ENCODE measurements at places on chromosomes 6 and 20. TPM values are rescaled to one million over a fixed set of nuclear protein-coding genes. Genes with fewer than 3 reads are reported as not detected.

DNA sequence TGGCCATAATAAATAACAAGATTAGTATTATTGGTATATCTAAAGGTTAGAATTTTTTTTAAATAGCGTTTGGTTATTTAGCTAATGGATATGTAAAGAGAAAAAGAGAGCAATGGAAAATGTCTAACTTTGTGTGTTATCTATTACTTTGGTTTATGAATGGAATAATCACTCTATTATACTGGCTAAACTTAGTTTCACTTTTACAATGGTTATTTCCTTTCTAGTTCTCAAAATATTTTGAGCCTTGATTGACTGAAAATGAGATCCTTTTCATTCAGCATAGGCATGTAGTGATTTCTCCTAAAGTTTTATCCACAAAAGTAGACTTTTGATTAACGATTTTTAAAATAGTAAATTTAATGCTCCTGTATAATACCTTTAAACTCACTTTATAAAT lies 51.6 kb upstream of the MLIP start:
- no peak overlapping the region for H3K27ac ChIP-seq
- no peak overlapping the region for H3K4me3 ChIP-seq
- H3K4me1 ChIP-seq, result peaks cover 3% of the 10 kb centered on the region
- no peaks in the 10 kb centered on the region for H3K27me3 ChIP-seq
- H3K36me3 ChIP-seq, result no peaks in the 10 kb centered on the region

- no peaks in the 10 kb centered on the region for H3K4me1 ChIP-seq
- H3K4me3 ChIP-seq, result no peak overlapping the region
- no peak overlapping the region for H3K27ac ChIP-seq
- no peaks in the 10 kb centered on the region for H3K36me3 ChIP-seq
- DNase-seq, result no peak
These were observed 28.3 kb downstream of the MAS1 start for GRCh38 chr6:159919011-159919511.

Gene LHFPL5
- total RNA-seq, result not detected

DNA sequence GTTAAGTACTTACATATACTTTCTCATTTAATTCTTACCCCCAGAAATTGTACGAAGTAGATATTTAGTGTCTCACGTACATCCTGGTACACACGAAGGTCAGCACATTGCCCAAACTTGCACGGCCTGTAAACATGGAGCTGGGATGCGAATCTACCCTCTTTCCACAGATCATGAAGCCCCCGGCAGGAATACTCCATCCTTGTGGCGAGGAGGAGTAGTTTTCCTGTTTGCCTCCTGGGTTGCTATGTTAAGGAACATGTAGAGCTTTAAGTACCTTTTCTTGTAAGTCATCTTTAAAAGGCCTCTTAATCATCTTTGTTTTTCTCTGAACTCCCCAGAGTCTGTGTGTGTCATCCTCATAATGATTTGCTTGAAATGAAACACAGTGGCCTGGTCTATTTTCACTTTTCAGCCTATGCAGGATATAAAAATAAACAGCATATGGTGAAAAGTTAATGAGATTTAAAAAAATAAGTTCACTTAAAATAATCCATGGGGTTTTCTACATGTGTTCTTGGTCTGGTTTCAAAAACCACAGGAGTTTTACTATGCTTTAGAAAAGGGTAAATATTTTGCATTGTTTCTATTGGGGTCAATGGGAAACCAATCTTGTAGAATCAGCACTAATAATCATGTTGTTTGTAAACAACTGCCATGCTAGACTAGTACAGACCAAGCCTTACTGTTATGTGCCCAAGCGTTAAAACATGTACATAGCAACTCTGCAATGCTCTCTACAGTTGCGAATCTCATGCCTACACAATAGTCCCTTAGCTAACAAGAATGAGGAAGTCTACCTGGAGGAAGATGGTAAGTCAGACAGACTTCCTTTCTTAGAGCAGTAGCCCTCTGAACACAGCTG lies 9.3 kb upstream of the ARID1B start:
- no peak overlapping the region for H3K4me3 ChIP-seq
- no peaks in the 10 kb centered on the region for H3K4me1 ChIP-seq
- DNase-seq, result no peak
- no peak overlapping the region for H3K27ac ChIP-seq

Gene GSTA2
- 1.00 TPM for total RNA-seq

DNA sequence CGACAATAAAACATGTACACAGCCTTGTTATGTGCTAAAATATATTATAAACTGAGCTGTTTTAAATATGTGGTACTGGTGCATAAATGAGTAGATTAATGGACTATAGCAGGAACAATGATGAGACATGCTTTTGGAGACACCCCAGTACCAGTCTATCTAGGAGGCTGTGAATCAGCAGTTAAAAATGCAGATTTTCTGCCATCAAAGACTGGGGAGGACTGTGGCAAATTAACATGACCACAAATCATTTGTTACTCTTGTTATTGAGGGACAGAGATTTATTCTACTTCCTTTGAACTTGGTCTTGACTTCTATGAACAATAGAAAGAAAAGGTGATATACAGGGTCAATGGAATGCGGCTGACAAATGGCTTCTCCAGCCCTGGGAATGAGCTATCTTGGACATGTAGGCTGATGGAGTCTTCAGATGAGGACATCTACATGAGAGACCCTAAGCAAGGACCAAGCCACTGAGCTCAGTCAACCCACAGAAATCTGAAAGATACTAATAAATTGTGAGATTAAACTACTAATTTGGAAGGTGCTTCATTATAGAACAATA lies 551.7 kb upstream of the GJE1 start:
- H3K4me1 ChIP-seq, result no peaks in the 10 kb centered on the region
- no peaks in the 10 kb centered on the region for H3K27me3 ChIP-seq
- no peaks in the 10 kb centered on the region for H3K36me3 ChIP-seq
- H3K27ac ChIP-seq, result no peak overlapping the region
- no peak overlapping the region for H3K4me3 ChIP-seq
- DNase-seq, result no peak

DNA sequence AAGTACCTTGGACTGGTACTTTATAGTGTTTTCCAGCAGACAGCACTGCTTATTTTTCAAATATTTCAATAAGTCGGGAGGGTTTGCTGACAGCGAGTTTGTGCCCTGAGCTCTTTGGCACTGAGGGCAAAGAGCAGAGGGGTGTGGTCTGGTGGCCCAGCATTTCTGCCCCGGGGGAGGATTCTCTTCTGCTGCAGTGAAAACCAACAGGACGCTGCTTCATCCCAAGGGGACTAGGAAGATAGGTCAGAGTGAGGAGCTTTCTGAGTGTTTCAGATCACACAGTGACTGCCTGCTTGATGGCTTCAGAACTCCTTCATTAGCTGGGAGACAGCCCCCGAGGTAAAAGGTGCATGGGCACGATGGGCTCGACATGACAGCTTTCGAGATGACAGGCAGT lies 8.6 kb downstream of the ULBP2 start:
- H3K4me3 ChIP-seq, result no peak overlapping the region
- H3K27me3 ChIP-seq, result peaks cover 82% of the 10 kb centered on the region
- no peaks in the 10 kb centered on the region for H3K36me3 ChIP-seq
- no peak for DNase-seq
- no peak overlapping the region for H3K27ac ChIP-seq
- H3K4me1 ChIP-seq, result no peaks in the 10 kb centered on the region

Gene VGLL2
- not detected for total RNA-seq

DNA sequence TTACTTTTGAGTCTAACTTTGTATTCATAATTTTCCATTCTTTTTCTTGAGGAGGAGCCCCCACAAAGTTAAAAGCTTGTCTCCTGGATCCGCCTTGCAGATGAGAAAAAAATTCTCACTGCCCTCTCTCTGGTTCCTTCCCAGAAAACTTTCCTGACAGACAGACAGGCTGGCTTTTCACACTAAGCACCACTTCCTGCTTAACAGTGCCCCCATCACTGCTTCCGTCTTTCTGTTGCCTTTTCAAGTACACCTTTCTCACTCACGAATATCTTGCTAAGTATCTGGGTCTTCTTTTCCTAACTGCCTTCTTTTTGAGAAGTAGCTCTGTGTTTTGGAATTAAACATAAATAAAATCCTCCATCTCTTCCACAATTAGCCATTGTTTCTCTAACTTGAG lies 19.8 kb upstream of the LMBRD1 start:
- no peak for DNase-seq
- no peaks in the 10 kb centered on the region for H3K27me3 ChIP-seq
- H3K27ac ChIP-seq, result no peak overlapping the region
- H3K36me3 ChIP-seq, result no peaks in the 10 kb centered on the region
- no peak overlapping the region for H3K4me3 ChIP-seq

- DNase-seq, result no peak
- H3K4me3 ChIP-seq, result no peak overlapping the region
- no peak overlapping the region for H3K27ac ChIP-seq
- H3K27me3 ChIP-seq, result no peaks in the 10 kb centered on the region
- peaks cover 47% of the 10 kb centered on the region for H3K4me1 ChIP-seq
These were observed 5.0 kb downstream of the SERPINB6 start for GRCh38 chr6:2966347-2966746.

Gene TAF11
- total RNA-seq, result 35.1 TPM

- H3K4me3 ChIP-seq, result peak overlapping the region; percentile 96
- H3K27me3 ChIP-seq, result no peaks in the 10 kb centered on the region
- H3K4me1 ChIP-seq, result peaks cover 28% of the 10 kb centered on the region
- H3K36me3 ChIP-seq, result no peaks in the 10 kb centered on the region
- H3K27ac ChIP-seq, result peak overlapping the region; percentile 93
- DNase-seq, result no peak
These were observed 1.5 kb downstream of the TMEM181 start for GRCh38 chr6:158561321-158561884.

DNA sequence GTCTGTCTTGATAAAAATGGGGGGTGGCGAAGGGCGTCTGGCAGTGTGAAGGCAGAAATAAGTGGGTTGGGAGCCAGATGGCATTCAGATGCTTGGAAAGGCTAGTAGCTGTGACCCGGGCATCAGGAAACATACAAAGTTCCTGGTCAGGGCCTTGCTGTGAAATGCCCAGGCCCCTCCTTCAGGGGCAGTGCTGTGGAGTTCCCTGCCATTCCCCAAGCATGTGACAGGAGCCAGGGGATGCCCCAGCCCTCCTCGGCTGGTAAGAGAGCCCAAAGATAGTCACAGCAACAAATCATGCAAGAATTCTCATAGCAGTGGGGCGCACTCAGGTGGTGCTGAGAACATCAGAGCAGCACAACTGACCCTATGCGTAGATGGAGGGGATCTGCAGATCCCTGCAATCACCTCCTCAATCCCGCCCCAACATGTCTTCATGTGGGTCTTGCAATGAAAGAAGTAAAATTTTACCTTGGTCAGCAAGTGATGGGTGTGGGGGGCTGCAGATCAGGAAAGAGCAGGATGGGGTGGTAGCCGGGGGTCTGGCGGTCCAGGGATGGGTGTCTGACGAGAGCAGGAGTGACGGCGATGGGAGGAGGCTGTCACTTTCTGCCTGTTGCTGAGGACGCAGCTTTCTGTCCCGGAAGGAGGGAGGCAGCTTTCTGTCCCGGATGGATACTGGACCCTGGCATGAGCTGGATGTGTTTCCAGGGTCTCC lies 39.5 kb downstream of the SLC22A1 start:
- DNase-seq, result no peak
- no peaks in the 10 kb centered on the region for H3K36me3 ChIP-seq
- no peak overlapping the region for H3K4me3 ChIP-seq
- H3K27ac ChIP-seq, result peak overlapping the region; percentile 5

Gene GLP1R
- total RNA-seq, result not detected

GRCh38 chr20:47551841-47552240 lies 50.2 kb downstream of the NCOA3 start:
- H3K4me1 ChIP-seq, result no peaks in the 10 kb centered on the region
- H3K36me3 ChIP-seq, result no peaks in the 10 kb centered on the region
- no peak for DNase-seq
- H3K27ac ChIP-seq, result no peak overlapping the region
- no peak overlapping the region for H3K4me3 ChIP-seq
- no peaks in the 10 kb centered on the region for H3K27me3 ChIP-seq

Gene FAM83C
- total RNA-seq, result not detected

GRCh38 chr6:36130667-36131510 lies 576 bp downstream of the MAPK13 start:
- peak; percentile 77 for DNase-seq
- no peaks in the 10 kb centered on the region for H3K36me3 ChIP-seq
- peak overlapping the region; percentile 96 for H3K27ac ChIP-seq
- H3K27me3 ChIP-seq, result peaks cover 7% of the 10 kb centered on the region
- H3K4me1 ChIP-seq, result peaks cover 20% of the 10 kb centered on the region

Gene CTCFL
- not detected for total RNA-seq

Gene B3GAT2
- not detected for total RNA-seq

- DNase-seq, result no peak
- H3K36me3 ChIP-seq, result peaks cover 50% of the 10 kb centered on the region
These were observed 263.4 kb downstream of the UTRN start for GRCh38 chr6:144548536-144548935.

Gene FANCE
- 0.75 TPM for total RNA-seq

Gene MYMX
- not detected for total RNA-seq

DNA sequence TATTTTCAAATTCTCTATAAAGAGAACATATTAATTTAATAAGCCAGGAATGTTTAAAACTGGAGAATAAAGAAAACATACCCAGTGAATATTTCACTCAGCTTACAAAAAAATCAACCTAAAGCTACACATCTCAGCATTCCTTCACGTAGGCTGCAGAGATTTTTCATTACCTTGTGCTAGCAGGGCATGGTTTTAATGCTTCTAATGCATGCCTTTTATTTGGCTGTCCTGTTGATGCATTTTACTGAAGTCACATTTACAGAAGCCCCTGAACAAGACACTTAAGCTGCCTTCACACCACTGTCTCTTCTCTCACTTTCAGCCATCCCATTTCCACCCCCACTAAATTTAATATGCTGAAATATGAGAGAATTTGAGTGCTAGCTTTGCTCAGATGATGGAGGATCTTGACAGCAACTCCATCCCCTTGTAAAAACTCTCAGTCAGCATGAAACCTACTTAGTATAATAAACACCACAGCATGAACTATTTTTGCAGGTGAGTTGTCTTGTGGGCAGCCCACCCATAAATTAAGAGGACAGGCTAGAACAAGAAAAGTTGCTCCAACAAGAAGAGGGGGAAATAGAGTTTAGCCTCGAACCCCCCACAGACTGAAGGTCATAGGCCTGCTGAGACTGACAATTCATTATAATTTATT lies 159.4 kb downstream of the SIM1 start:
- no peak overlapping the region for H3K27ac ChIP-seq
- no peak overlapping the region for H3K4me3 ChIP-seq
- H3K36me3 ChIP-seq, result no peaks in the 10 kb centered on the region
- no peaks in the 10 kb centered on the region for H3K27me3 ChIP-seq

Gene ITPR3
- 132 TPM for total RNA-seq

Gene CEP85L
- 5.3 TPM for total RNA-seq

Gene LY6G5B
- 2.4 TPM for total RNA-seq

GRCh38 chr6:16781348-16782169 lies 20.3 kb upstream of the ATXN1 start:
- DNase-seq, result no peak
- H3K27me3 ChIP-seq, result no peaks in the 10 kb centered on the region
- no peak overlapping the region for H3K4me3 ChIP-seq
- H3K4me1 ChIP-seq, result no peaks in the 10 kb centered on the region
- H3K36me3 ChIP-seq, result no peaks in the 10 kb centered on the region

Gene PCK1
- total RNA-seq, result 395 TPM

Gene AVP
- not detected for total RNA-seq

- H3K27ac ChIP-seq, result no peak overlapping the region
- H3K4me3 ChIP-seq, result no peak overlapping the region
- no peak for DNase-seq
- H3K4me1 ChIP-seq, result no peaks in the 10 kb centered on the region
- no peaks in the 10 kb centered on the region for H3K27me3 ChIP-seq
- H3K36me3 ChIP-seq, result no peaks in the 10 kb centered on the region
These were observed 305.9 kb downstream of the LAMA2 start for GRCh38 chr6:129188795-129189194.

Data from transverse colon (tissue), 4 donors.